Stimulated activated CD4-positive, alpha-beta T cell treated with anti-CD3 and anti-CD28 coated beads, TNF-alpha, amount 100 ng/mL, for 24 hours (primary cell): ENCODE measurements at places on chromosomes 5 and 9.
A peak's percentile ranks its signal among the peaks of the same experiment; 100 is the strongest.

DNA sequence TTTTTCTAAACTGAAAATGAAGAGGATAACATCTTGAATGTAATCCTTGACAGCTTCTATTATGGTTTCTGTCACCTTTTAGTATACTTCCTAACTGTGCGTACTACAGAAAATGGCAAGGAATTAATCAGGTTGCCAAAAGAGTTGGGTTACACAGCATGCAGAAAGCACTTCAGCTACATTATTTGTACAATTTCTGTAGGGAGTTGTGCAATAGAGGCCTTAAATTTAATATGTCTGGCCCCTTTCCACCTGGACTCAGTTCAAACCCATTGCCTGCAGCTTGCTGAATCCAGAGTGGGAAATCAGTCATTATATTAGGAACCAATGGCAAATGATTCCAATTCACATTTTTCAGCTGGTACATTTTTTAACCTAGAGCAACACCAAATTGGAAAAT, 549.7 kb downstream of the CSNK1G3 start:
- DNase-seq: no peak

DNA sequence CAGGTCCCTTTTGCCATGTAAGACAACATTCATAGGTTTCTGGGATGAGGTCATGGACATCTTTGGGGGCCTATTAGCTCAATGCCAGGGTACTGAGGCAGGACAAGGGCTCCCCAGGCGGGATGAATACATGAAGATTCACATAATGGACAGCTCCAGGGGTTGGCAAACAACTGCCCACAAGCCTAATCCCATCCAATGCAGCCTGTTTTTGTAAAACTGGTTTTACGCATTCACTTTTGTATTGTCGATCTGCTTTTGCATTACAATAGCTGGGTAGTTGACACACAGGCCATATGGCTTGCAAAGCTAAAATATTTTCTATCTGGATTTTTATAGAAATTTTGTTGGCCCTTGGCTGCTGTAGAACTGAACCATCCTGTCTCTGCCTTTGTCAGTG, 248.5 kb upstream of the PANK3 start:
- no peak for DNase-seq

GRCh38 chr9:134187110-134187531, 22.8 kb upstream of the RNU6ATAC start:
- DNase-seq: no peak

- DNase-seq: no peak
Measured at GRCh38 chr5:149268928-149269557, 2.6 kb upstream of the AFAP1L1 start.

- no peak for DNase-seq
Measured at GRCh38 chr9:37922363-37923117, 18.6 kb upstream of the SLC25A51 start.

- no peak for DNase-seq
Measured at GRCh38 chr9:8838136-8838535, 1038.6 kb upstream of the DMAC1 start.

DNA sequence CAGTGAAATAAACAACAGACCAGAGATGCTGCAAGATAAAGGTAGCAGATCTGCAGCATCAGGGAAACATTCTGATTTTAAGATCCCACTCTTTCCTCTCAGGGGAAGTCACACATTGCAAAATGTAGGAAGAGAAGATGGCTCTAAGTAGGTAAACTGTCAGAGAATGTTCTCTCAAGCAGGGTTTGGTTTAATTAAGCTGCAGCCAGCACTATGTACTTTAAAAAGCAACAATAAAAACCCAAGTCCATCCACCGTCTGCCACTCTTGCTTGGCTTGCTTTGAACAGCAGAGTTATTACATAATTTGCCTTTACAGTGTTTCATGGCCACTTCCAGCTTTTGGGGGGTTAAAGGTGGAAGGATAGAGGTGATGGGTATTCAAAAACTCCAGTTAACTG, 343.2 kb upstream of the DAP start:
- no peak for DNase-seq

GRCh38 chr5:83844449-83845068, 123.9 kb upstream of the HAPLN1 start:
- DNase-seq: no peak

DNA sequence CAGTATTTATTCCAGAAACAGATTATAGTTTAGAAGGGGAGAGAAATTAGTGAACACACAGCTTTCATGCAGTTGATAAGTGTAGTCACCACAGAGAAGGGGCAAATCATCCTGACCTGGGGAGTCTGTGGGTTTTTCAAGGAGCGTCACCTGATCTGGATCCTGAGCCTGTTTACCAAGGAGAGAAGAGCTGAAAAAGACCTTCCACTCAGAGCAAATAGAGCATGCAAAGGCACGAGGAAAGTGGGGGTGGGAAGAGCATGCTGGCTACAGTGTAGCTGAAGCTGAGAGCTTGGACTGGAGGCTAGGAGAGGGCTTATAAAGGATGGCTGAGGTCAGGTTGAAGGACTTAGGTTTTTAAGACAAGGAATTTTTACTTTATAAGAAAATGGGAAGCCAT, 30.4 kb downstream of the ACO1 start:
- DNase-seq: no peak

DNA sequence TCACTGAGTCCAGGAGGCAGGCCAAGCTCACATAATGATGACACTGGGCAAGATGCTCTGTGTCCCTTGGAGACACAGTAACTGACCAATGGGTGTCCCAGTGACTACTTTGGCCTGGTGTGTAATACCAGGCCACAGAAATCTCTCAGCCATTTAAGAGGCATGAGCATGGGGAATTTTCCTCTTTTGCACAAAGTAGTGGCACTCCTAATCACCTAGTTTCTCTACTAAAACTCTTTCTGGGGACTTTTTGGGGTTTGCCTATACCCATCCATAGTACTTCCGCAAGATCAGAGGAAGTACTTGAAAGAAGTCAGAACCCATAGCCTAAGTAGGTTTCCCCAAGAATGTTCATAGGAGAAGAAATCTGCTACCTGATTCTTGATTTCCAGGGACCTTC, 161.9 kb downstream of the ARSB start:
- DNase-seq: no peak

DNA sequence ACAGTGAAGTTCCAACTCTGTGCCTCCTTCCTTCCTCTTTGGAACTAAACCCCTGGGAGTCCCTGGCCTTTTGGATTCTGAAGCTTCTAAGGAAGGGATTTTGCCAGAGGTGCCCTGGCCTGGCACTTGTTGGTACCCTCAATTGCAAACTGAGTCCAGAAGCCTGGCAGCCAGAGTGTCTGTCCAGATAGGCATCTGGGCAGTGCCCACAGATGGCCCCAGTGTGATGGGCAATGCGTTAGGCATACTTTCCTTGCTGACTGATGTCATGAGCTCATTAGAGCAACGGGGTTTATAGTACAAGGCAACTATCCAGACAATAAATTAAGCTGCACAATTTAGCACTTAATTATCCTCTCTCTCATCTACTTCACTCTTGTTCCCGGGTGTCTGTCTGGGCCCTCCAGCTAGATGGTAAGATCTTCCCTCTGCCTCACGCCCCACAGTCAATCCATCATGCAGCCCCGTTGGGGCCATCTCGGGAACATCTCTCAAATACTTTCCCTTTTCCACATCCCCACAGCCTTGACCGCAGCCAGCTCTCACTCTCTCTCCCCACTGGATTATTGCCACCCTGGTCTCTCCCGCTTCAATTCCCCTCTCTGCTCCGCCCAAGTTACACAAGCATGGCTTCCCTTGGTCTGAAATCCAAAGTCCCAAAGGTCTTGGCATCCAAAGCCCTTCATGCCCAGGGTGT, 157.5 kb upstream of the SMIM23 start:
- DNase-seq: no peak

GRCh38 chr5:135850231-135850630, 15.8 kb downstream of the SLC25A48 start:
- no peak for DNase-seq

GRCh38 chr5:132764051-132764450, 13.0 kb downstream of the SEPTIN8 start:
- no peak for DNase-seq

DNA sequence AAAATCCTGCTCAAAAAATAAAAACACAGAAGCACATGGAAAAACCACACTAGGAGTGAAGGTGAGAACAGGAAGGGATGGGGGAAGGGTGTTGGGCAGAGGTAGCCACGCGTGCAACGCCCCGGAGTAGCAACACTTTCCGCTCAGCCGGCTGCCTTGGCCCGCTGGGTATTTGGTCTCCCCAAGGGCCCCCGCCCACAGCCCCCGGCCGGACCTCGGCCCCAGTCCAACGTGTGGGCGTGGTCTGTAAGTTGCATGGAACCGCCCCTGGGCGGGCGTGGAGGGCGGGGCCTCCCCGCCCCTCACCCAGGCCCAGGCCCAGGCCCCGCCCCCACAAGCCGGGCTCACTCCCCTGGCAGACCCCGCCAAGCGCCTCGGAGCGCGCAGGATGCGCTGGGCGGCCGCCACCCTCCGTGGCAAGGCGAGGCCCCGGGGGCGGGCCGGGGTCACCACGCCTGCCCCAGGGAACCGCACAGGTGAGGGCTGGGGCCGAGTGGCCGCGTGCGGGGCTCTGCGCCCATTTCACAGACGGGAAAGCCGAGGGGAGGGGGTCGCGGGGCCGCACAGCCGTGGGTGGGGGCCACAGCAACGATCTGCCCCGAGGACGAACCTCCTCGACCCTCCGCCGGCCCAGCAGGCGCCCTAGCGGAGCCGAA, at the start of gene SUSD3:
TSS of gene SUSD3 (plus strand) at position 347 of the 656 bp plus-strand sequence. CDS start at position 389, 42 bp downstream.
- peak; percentile 67 for DNase-seq

GRCh38 chr9:133758228-133758627, 20.1 kb upstream of the SARDH start:
- DNase-seq: no peak

GRCh38 chr9:21904776-21905175, 89.4 kb downstream of the CDKN2A start:
- no peak for DNase-seq

- DNase-seq: no peak
Measured at GRCh38 chr9:125415583-125416460, 154.2 kb downstream of the GAPVD1 start.

- no peak for DNase-seq
Measured at GRCh38 chr9:18382243-18382642, 91.7 kb upstream of the ADAMTSL1 start.

DNA sequence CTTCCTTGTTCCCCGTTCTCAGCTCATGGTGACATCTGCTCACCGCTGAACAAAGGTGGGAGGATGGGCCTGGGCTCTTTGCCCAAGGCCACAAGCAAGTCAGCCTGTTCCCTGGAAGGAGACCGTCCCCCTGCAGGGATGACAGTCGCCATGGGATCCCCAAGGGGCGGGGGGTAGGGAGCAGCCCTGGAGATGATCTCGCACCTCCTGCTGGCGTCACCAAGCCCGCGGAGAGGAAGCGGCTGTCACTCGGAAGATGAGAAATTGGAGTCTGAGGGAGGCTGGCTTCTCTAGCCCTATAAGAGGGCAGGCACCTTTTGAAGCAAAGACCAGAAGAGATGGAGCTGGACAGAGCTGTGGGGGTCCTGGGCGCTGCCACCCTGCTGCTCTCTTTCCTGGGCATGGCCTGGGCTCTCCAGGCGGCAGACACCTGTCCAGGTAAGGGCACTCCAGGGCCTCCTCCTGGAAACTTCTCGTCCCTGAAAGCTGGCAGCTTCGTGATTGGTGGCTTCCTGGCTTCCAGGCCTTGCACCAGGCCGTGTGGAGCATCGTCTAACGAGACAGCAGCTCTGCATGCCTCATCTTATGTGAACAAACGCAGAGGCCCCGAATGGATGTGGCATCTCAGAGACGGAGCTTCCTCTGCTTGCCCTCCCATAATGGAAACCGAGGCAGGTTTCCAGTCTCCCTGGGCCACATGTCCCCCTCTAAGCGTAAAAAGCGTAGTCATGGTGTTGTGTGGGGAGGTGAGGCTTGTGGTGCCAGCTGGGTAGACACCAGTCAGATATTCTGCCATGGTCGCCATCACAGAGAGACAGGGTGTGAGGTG, at the start of gene FCN2:
TSS of gene FCN2 (plus strand) at position 327 of the 829 bp plus-strand sequence. CDS start at position 339, 12 bp downstream.
- no peak for DNase-seq

DNA sequence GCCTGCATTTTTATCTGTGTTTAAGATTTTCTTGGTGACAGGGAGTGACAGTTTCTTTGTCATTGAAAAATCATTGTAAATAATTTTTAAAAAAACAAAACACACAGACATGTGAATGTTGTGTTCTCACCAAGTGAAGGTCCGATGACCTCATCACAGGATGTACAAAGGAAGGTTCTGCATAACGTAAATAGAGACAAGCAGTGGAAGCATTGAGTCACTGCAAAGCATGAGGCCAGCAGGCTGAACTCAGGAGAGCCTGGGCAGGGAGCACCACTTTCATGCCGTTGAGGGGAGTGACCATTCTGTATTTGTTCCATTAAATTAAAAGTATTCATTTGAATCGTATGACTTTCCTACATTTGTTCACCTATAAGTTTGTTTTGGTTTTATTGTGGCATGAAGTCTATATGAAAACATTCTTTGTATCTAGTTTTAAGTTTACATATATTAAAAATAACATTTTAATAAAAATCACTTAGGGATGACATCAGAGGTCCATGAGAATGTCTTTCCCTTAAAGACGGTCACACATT, 70.4 kb upstream of the TLE1 start:
- no peak for DNase-seq

DNA sequence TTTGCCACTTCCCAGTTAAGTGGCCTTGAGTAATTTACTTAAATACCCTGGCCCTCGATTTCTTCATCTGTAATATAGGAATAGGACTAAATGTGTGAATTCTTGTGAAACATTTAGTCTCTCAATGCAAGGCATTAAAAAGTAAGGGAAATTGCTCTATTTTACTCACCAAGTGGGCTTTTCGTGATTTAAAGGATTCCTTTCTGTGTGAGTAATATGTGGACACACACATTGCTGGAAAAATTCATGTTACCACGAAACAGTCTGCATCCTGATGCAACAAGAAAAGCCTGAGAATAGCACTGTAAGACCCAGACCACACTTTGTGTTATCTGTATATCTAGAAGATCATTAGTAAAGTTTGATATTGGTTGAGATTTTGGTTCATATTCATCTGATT, 1243.0 kb upstream of the CDH9 start:
- no peak for DNase-seq

DNA sequence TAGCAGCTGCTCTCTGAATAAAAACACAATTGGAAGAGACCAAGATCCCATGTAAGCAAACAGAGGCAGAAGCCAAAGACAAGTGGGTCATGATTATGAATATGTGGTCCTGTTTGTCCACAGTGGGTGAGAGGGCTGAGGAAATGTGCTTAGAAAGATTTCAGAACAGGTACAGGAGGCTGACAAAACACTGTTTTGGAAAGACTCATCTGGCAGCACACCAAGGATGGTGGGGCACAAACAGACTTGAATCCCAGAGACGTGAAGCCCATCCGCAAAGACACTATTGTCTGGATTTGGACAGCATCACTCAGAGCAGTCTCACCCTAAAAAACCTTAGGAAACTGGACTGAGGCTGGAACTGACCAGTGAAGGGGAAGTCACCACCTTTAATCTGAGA, 85.0 kb downstream of the ADRB2 start:
- DNase-seq: no peak

GRCh38 chr9:138043411-138044345, 166.1 kb downstream of the CACNA1B start:
- no peak for DNase-seq

- DNase-seq: no peak
Measured at GRCh38 chr5:92435781-92436180, 1052.7 kb upstream of the ARRDC3 start.

- no peak for DNase-seq
Measured at GRCh38 chr5:66894480-66895240, 298.5 kb downstream of the MAST4 start.
